ENCODE measurements at places on chromosomes 6 and 20.

DNA sequence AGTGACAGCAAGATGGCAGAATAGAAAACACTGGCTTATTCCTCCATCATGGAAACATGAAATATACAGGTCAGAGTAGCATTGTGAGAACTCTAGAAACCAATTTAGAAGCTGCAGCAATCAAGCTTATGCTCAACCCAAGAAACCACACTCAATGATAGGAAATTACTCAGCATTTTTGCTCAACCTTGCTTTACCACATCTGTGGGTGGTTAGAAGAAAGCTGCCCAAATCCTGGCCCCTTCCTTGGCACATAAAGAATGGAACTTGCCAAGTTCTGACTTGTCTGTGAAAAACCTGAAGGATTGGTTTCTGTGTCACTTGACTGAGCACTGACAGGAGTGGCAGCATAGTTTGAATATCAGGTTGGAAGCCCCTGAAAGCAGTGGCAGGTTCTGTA lies 108.0 kb upstream of the MOCS1 start:
- DNase-seq: peak; percentile 32

DNA sequence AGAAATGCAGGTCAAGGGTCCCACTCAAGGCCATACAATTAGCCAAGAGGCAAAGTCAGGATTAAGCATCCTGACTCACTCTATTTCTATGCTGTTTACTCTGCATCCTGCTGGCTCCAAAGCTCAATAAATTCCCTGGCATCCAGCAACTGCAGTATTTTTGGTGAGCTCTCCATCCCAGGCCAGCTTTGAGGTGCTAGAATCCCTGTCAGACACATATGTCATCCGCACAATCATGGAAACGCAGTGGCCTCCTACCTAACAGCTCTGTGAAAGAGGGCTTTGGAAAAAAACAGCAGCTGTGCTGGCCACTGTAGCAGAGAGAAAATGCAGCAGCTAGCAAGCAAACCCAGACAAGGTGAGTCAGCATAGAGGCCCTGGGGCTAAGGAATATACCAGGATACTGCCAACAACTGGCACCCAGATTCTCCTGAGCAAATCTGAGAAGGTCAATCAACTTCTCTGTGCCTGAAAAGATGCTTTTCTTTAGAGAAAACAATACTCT lies 58.4 kb downstream of the ANKEF1 start:
- no peak for DNase-seq

DNA sequence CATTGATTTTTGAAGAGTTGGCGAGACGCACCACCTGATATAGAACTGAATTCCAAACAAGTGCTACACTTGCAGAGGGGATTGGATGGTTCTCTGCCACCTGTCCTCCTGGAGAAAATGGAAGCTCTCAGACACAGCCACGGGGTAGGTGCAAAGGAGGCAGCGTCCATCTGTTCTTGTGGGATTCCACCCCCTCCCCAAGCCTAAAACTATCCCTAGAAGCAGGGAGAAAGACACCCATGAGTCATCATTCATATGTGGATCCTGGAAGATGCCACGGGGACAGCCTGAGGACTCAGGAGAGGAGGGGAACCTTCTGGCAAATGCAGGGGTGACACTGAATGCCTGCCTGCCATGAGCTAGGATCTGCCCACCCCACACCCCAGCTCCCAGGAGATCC lies 171.3 kb upstream of the CST7 start:
- DNase-seq: no peak

DNA sequence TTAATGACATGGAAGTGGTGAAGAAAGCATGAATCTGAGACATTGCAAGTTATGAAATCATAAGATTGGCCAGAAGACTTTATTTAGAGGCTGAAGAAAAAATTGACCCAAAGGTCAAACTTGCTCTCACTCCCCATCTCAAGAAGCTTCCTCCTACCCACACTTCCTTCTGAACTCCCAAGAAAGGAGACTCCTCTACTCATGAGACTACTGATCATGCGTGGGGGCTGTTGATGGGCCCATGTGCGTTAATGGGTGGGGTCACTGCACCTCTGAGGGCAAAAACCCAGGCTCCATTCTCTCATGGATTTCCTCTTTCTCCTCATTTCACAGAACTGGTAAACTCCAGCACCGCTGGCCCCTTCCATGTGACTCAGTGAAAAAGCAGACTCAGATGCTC lies 470.6 kb upstream of the ARID1B start:
- no peak for DNase-seq

DNA sequence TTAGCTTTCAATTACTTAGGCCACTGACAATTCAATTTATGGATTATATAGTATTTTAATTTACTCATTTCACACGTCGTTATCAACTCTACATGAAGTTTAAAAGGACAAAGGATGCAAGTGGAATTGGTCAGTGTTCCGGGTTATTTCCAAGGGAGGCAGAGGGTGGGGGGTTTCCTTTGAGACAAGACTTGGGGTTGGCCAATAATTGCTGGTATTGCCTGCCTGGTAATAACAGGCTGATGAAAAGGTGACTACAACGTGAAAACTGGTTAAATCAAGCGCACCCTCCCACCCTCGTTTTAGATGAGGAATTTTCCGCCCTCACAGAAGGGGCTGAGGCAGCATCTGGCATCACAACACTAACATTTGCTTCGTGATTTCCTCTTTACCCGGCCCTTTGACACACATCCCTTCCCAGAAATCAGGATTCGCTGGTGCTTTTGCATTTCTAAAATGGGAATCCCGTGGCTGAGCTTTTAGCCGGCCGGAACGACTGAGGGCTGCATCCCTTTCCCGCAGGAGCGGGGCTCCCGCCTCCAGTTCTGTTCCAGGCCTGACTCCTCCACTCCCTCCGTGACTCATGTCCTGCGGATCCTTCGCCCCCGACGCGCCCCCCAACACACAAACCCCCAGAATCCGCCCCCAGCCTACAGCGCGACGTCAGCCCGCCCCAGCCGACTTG lies 999 bp upstream of the PIM1 start:
- DNase-seq: no peak
